ENCODE measurements at places on chromosomes 16 and 17.

DNA sequence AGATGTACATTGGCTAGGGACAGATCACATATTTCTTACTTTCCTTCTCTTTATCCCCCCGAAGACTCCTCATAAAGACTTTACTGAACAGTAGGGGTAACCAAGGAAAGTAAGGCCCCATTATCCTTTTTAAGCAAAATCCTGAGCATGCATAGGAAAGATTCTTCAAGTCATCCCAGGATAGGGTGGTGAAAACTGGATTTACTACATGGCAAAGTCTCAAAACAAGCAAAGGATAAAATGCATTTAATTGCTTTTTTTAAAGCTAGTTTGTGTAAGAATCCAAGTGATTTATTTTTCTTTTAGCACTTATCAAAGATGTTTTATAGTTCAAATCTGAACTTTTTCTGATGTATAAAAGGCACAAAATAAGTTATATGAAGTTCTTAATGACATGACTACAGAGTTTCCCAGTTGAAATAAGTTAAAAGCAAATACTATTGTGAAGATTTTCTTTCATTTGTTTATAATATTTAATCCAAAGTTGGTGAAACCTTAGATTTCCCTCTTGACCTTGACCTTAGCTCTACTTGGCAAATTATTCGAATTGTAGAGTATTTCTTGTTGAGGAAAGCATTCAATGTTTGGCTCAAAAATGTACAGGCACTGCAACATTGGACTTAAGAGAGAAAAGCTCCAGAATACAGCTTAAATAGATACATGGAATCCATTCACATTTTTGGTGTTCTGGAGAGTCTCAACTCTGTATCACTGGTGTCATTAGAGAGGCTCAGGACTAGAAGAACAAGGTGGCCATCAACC lies 104.3 kb downstream of the ABCA8 start:
- no peak for DNase-seq

- no peak for DNase-seq
Measured at GRCh38 chr16:82280867-82281266, 110.8 kb upstream of the MPHOSPH6 start.

GRCh38 chr16:86354641-86355513 lies 155.4 kb upstream of the FOXF1 start:
- DNase-seq = no peak

DNA sequence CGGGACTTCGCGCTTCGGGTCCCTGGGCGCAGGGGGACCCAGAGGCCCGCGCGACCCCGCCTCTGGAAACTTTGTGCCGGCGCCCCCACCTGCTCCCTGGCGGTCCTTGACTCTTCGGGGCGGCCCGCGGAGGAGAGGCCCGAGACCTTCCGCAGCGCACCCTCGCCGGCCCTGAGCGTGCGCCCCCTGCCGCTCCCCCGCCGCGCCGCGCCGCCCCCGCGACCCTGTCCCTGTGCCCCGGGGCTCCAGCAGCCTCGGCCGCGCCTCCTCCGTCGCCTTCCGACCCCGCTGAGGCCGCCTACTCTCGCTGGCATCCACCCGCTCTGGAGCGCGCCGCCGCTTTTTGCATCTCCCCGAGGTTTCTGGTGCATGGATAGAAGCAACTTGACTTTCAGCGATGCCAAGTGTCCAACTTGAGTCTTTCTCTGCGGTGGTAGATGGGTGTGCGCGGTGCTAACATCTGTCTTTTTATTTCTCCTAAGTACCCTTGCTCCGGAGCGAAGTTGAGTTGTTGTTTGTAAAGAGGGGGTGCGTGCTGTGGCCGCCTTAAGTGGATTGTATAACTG lies 414 bp downstream of the DUSP14 start:
- peak; percentile 87 for DNase-seq

- DNase-seq = no peak
Measured at GRCh38 chr17:56793957-56794356, 39.8 kb downstream of the C17orf67 start.

- DNase-seq = peak; percentile 97
Measured at GRCh38 chr17:44556832-44557606, at the start of gene FZD2. Gene FZD2 (plus strand): TSS chr17:44557484. CDS start chr17:44557689, 205 bp downstream.

DNA sequence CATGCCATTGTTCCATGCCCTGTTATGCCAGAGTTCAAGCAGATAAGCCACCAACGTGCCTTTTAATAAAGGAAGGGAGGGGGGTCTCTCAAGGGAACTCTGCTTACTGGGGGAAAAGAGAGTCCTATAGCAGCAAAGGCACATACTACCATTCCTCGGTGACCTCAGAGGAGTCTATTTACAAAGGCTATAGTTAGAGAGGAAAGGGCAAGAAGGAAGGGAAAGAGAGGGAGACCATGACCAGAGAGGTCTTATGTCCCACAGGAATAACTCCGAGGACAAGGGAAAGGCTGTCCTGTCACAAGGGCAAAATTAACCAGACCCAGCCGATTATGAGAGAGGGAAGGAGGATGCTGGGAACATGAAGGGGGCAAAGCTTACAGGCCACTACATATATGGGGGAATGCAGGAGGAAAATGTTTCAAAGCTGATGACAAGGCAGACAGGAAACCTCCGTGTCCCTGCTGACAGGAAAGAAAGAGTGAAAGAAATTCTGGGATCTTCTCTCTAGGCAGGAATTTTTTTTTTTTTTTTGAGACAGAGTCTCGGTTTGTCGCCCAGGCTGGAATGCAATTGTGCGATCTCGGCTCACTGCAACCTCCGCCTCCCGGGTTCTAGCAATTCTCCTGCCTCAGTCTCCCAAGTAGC lies 51.5 kb downstream of the HIC1 start:
- no peak for DNase-seq
